ENCODE measurements at places on chromosomes 6 and 20.

- no peak for DNase-seq
Measured at GRCh38 chr6:29708432-29709179, 14.6 kb upstream of the HLA-F start.

GRCh38 chr20:5933802-5934436 is 16.4 kb downstream of the TRMT6 start:
- peak; percentile 36 for DNase-seq

DNA sequence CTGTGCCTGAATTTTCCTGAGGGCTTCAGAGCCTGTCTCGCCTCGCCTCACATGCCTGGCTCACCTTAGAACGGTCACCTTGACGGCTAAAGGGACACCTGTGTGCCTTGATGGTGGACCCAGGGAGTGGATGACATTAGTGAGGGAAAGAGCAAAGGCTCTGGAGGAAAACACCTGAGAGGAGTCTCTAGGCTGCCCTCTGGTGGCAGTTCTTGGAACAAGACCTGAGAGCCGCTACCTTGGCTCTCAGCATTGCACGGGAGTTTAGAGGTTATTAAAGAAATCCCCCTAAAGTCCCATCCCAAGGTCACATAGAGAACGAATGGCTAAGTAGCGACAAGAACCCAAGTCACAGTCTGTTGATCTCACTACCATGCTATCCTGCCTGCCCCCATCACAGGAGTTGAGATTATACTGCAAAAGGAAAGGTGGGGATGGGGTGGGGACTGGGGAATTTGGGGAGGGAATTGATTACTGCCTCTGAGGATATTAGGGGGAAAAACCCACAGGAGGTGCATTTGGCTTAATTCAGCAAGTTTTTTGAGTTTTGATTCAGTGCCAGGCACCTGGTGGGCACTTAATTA is 7.9 kb upstream of the CDSN start:
- peak; percentile 53 for DNase-seq

DNA sequence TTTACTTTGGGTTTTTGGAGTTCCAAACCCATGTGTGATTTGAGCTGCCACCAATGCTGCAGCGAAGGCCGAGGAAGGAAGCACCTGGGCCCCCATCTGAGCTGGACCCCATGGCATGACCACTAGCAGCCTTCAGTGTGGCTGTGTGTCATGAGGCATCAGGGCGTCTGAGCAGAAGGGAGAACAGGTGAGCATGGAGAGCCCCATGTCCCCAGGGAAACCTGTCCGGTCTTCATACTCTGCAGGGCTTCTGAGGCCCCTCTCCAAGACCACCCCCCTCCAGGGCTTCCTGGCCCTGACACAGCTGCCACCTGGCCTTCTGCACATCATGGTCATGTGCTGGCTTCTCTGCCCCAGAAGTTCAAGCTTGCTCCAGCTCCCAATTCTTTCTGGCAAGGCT is 169.1 kb upstream of the CST7 start:
- no peak for DNase-seq

DNA sequence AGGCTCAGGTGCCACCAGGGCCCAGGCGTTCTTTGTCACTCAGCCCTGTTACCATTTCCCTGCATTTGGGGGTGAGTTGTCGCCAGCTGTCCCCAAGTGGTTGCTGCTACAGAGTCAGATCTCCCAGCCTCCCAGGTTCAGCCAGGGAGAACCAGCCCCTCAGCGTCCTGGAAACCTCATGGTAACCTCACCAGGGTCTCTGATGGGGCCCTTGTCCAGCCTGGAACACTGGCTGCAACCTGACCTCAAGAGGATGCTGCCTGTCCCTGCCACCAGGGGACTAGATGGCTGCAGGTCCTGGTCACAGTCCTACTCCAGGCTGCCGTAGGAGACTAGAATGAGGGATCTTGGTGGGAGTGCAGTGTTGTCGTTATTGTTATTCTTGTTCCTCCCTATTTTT is 228.3 kb upstream of the PDE10A start:
- DNase-seq, result no peak

DNA sequence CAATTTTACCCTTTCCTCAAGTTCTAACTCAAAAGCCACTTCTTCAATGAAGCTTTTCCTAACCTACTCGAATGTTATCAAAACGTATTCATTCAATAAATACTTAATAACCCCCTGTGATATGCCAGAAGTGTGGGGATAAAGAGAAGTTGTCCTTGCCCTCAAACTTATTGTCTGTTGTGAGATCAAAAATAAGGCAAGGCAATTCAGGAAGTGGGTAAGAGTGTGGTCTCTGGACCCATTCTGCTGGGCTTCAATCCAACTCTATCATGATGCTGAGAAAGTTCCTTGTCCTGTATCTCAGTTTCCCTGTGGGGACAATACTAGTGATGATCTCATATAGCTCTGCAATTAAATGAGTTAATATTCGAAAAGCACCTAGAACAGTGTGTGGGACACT is 92.8 kb downstream of the PRDM1 start:
- no peak for DNase-seq

DNA sequence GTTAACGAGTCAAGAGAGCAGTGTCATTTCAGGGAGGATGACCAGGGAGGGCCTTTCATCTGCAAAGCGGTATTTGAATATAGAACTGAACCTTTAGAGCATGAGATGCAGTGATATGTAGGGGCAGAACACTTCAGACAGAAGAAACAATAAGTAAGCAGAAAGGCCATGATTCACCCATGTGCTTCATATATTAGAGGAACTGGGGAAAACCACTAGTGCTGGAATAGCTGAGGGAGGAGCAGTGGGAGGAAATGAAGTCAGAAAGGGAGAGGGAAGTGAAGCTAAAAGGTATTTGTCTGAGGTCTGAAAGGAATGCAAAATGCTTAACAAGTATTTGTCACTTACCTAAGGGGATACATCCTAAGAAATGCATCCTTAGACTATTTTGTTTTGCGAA is 391.2 kb downstream of the ADGRB3 start:
- no peak for DNase-seq

GRCh38 chr6:5814901-5815300 is 191.8 kb downstream of the NRN1 start:
- DNase-seq, result no peak

GRCh38 chr6:21138336-21139069 is 455.0 kb upstream of the SOX4 start:
- DNase-seq, result no peak

- no peak for DNase-seq
Measured at GRCh38 chr20:58146081-58146745, 82.2 kb downstream of the ANKRD60 start.

DNA sequence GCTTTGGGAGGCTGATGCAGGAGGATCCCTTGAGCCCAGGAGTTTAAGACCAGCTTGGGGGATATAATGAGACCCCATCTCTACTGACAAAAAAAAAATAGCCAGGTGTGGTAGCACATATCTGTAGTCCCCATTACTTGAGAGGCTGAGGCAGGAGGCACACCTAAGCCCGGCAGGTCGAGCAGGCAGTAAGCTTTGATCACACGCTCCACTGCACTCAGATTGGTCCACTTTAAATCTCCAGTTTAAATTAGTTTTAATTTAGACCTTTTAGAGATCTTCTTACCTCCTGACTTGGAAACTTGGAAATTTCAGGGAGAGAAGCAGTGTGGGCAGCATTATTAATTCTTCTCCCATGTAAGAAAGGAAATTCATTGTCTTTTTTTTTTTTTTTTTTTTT is 16.8 kb upstream of the PLCB4 start:
- DNase-seq, result no peak

DNA sequence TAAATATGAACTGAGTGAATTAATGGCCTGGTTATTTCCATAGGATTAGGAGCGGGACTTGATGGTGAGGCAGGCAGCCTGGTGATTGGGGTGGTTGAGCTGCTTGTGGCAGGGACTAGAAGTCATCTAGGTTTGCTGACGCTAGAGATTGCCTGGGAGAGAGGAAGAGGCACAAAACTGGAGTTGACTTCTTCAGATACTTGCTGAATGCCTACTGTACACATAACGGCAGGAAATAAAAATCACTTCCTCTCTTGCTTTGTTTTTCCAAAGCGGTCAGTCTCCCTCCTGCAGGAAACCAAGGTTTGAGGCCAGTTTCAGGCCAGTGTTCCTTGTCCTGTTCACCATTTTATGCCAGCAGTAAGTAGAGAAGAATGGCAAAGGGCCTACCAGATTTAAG is 36.7 kb upstream of the MYLIP start:
- DNase-seq, result no peak

GRCh38 chr6:2734488-2735166 is 16.1 kb downstream of the MYLK4 start:
- DNase-seq, result no peak

GRCh38 chr20:23257848-23258746 is 92.5 kb upstream of the NXT1 start:
- DNase-seq, result peak; percentile 80

DNA sequence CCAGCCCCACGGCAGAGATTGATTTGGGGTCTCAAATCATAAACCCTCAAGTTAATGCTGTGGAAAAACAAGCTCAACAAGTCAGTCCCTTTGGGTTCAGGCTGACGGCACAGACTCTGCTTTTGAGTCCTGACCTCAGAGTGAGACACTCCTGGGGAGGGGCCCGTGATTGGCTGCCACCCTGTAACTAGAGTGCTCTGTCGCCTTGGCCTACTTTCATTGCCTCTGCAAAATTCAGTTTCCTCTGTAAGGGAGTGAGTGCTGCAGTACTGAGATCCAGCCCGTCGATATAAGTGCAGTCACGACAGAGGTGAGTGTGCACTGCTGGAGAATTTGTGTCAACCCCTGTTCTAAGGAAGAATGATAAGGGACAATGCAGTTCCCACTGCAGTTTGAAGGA is 105.6 kb downstream of the ANKS1A start:
- DNase-seq, result no peak

GRCh38 chr6:142551274-142551811 is 249.5 kb downstream of the ADGRG6 start:
- peak; percentile 58 for DNase-seq

DNA sequence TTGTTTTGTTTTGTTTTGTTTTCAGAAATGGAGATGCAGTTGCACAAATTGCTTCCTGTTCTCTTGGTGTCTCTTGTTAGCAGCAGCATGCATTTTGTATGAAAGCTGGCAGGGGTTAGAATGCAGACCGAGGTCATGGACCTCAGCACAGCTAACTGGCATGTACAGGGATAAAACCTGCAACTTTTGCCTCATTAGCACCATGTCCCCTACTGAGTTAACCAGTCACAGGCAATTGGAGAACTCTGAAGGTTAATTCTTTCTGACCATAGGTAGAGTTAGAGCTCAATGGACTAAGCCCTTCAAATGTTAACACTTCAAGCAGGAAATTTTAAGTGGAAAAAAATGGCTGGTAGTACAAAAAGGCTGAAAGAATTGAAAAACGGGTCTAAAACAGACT is 377.1 kb downstream of the ADGRB3 start:
- no peak for DNase-seq

GRCh38 chr6:16950825-16951495 is 150.9 kb upstream of the STMND1 start:
- DNase-seq, result no peak

- DNase-seq, result no peak
Measured at GRCh38 chr6:112015725-112016124, 38.2 kb upstream of the CCN6 start.

- DNase-seq, result no peak
Measured at GRCh38 chr6:13369591-13369990, 41.3 kb upstream of the TBC1D7 start.

DNA sequence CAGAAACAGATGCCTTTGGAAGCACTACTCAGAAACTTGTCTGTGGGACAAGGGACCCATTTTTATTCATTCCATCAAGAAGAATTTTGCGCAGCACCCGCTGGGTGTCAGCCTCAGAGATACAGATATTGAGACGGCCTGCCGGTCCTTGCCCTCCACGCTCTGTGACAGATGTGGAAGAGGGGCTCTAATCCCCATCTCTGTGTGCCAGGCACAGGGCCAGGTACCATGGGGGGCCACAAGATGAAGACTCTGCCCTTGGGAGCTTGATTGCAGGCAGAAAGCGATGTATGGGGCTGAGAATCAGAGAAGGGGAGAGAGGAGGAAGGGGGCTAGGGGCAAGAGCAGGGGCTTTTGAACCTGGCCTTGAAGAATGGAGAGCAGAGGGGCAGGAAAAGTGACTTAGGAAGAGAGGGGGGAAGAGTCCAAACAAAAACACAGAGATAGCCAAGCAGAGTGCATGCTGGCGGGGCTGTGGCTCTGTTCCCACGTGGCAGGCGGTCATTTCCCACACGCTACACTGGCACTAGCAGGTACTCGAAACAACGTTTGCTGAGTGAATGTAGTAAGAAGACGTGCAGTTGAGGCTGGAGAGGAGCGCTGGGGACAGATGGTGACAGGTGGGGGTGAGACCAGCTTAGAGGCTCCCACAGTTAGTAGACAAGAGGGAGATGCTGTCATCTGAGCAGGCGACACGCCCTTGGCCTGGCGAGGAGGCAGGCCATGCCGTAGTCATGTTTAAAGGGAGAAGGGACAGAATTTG is 170.3 kb upstream of the SNX9 start:
- DNase-seq, result no peak

DNA sequence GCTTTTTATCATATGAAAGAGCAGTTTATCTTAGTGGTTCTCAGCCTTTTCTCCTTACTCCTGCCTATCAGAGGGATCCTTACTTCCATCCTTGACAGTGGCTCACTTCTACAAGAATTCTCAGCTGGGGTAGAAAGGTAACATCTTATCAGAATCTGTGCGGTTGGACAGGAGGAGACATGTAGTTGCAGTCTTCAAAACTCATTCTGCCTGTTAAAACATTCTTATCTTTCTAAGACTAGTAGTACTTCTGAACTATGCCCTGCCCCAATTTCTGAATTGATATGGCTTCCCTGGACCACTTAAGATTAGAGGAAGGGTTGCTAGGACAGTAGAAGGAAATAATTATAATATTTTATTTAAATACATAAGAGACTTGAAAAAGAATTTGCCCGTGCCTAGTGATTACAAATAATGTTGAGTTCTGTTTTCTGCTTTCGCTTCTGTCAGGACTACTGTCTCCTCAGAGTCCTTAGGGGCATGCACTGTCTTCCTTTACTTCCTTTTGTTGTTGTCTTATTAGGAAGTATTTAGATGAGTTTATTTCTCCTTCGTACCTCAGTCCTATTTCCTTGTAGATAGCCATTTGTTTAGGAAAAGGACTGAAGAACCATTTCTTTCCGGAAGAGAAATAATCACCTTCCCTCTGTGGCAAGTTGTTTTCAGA is 24.9 kb downstream of the BLTP3A start:
- DNase-seq, result no peak

GRCh38 chr6:3389390-3390167 is 67.3 kb downstream of the SLC22A23 start:
- peak; percentile 50 for DNase-seq

- no peak for DNase-seq
Measured at GRCh38 chr6:23245572-23245971, 676.2 kb downstream of the HDGFL1 start.

DNA sequence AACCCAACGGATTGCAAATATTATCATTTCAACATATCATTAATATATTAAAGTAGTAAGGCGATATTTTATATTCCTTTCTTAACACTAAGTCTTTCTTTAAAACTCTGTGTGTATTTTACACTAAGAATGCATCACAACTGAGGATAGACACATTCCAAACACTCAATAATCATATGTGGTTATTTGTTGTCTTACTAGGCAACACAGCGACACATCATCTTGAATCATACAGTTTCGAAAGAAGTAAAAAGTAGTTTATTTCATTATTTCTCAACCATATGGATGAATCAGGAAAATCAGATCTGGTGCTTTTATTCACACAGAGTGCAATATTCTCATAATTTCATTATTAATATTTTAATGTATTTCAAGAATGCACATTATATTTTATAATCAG is 662.4 kb downstream of the EPHA7 start:
- peak; percentile 41 for DNase-seq

GRCh38 chr6:106244521-106244920 is 81.0 kb downstream of the ATG5 start:
- no peak for DNase-seq

Data from RWPE1 (cell line).